ENCODE measurements at places on chromosomes 6 and 20. TPM values are rescaled to one million over a fixed set of nuclear protein-coding genes. Genes with fewer than 3 reads are reported as not detected.

DNA sequence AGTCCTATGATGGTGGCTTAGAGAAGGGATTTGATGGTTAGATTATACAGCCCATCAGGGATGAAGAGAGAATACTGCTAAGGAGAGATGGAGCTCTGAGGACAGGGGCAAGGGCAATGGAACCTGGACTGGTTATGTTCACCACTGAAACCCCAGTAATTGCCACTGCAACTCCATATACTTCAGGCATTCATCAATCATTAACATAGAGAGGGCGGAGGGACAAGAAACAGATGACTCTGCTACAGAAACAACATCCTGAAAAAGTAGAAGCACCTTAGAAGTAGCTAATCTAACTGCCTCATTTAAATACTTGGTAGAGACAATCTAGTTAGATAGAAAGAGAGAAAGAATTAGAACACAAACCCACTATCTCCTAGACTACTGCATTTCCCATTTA, 89.8 kb downstream of the MDN1 start:
- DNase-seq: no peak

GRCh38 chr20:38187517-38187916, 22.4 kb upstream of the TGM2 start:
- DNase-seq: no peak

DNA sequence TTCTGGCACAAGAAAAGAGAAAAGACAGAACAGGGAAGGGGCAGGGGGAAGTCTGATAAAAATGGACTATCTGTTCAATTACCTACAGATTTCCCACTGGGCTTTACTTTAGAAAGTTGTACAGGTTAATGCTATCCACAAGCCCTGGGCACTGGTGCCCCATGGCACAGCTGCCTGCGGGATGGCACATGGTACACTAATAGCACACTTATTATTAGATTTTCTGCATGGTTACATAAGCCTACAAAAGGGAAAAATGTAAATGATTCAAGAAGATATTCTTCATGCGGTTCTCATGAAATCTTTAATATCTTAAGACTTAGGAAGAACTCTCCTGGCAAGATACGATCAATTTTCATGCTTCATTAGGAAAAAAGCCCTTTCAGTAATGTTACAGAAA, 137.5 kb downstream of the GMPR start:
- no peak for DNase-seq

RBL1 gene
- 14.7 TPM for total RNA-seq

- DNase-seq: no peak
Observed at GRCh38 chr6:37793067-37793466, 26.5 kb upstream of the ZFAND3 start.
